NCI-H510A treated with DMSO at 0.1 percent for 48 hours (cell line): ENCODE measurements at places on chromosomes 6 and 20.
A peak's percentile ranks its signal among the peaks of the same experiment; 100 is the strongest.

- DNase-seq = no peak
Observed at GRCh38 chr6:34512738-34513115, 43.4 kb downstream of the SPDEF start.

GRCh38 chr6:123562677-123563076 lies 74.1 kb downstream of the TRDN start:
- DNase-seq = no peak

DNA sequence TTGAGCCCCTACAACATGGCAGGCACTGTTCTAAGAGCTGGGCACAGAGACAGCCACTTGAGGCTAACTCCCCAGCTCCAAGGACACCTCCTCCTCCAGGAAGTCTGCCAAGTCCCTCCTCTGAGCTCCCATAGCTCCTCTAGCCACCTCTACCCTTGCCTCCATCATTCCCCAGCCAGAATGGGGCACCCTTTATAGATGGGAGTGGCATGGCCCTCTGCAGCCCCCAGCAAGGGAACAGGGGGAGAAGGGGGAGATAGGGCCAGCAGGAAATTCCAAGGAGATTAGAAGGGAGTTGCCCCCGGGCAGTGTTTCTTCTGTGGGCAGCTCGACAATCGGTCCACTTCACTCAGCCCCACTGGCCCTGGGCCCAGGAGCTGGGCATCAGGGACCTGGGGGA lies 19.7 kb upstream of the TLDC2 start:
- DNase-seq = no peak

GRCh38 chr6:146433881-146434731 lies 109.5 kb upstream of the RAB32 start:
- DNase-seq = no peak

GRCh38 chr20:62044631-62045030 lies 21.1 kb downstream of the TAF4 start:
- no peak for DNase-seq

DNA sequence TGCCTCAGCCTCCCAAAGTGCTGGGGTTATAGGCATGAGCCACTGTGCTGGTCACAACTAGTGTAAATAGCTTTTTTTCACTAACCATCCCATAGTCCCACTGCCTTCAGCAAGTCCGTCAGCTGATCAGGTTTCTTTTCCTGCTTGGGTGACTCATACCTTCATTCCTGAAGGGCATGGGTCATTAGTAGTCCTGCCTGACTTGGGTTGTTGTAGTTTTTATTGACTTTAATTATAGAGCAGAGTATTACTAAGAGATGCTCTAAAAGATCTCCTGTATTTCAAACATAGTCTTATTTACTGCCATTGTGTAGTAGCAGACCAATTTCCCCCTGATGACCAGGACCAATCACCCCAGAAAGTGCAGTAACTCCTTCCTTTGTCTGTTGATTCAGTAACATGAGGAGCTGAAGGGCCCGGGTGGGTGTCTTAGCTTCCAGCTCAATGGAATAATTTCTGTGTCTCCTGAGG lies 25.8 kb downstream of the HLA-C start:
- no peak for DNase-seq

DNA sequence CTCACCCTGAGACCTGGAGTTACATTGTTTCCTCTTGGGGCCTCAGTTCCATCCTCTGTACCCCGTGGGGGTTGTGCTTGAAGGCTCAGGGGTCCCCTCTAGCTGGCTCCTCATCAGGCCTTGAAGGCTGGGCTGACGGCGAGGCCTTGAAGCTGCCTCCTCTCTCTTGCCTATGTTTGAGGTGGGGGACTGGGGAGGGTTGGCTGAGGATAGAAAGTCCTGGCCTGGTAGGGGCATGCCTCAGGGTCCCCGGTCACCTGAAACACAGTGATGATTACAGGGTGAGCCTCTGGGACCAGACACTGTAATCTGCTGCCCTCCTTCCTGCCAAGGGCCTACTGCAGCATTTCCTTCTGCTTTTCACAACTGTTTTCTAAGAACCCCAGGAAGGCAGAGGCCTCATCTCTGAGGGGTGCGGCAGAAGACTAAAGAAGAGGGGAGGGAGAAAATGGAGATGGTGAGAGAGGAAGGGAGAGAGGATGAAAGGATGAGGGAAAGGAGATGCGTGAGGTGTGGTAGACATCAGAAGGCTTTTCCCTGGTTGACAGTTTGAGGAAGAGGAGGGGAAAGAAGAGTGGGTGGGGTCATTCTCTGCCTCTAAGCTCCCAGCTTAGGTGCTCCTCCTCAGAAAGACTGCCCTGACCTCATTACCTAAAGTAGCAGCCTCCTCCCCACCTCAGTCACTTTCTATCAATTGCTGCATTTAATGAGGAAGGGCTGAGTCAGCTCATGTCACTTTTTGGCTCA lies 29.7 kb downstream of the VEGFA start:
- DNase-seq = no peak

- DNase-seq = no peak
Observed at GRCh38 chr20:58436868-58437645, 48.0 kb downstream of the VAPB start.

GRCh38 chr6:144547409-144547808 lies 262.3 kb downstream of the UTRN start:
- no peak for DNase-seq

GRCh38 chr20:33209789-33210188 lies 7.4 kb upstream of the BPIFA3 start:
- DNase-seq = no peak

DNA sequence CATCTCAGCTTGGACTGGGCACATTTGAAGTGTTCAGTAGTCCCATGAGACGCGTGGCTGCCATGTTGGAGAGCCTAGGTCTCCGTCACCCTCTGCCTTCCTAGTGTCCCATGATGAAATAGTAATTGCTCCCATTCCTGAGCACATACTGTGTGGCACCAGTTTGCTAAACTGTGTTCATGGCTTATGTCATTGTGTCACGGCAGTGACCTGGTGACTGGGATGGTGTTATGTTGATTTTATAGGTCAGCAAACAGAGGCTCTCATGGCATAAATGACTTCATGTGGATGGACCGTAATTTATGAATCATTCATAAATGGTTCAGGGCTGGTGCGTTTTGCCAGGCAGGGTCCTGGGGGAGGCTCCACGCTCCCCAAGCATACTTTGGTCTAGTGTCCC lies 3.8 kb downstream of the BCAS4 start:
- DNase-seq = no peak

DNA sequence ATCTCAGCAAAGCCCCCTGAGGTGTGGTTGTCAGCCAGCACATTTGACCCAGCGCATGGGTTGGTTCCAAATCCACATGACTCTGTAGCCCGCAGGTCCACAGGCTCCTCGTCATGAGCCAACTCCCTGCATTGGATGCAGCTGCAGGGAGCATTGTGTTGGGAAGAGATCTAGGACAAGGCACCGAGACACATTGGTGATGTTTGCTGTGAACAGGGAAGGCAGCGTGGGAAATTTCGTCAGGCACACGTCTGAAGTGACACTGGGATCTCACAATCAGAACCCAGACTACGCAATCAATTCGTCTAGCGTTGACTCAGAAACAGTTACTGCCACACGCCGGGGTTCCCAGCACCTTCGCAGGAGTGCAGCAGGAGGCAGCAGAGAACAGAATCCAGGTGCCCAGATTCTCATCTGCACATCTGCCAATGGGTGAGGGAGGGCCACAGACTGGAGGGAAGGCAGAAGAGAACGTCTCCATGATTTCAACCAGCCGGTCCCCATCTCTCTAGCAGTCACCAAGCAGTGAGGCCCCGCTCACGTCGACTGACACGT lies 177.0 kb downstream of the TTLL2 start:
- DNase-seq = peak; percentile 20
